ENCODE measurements at places on chromosomes 16 and 17.

GRCh38 chr17:73255671-73256181 is 6.0 kb downstream of the CPSF4L start:
- no peak overlapping the region for H3K4me3 ChIP-seq
- H3K4me1 ChIP-seq = no peaks in the 10 kb centered on the region
- no peaks in the 10 kb centered on the region for H3K27me3 ChIP-seq
- H3K27ac ChIP-seq = no peak overlapping the region

GRCh38 chr17:27466743-27467375 is 10.6 kb downstream of the KSR1 start:
- DNase-seq = peak; percentile 87
- H3K27me3 ChIP-seq = no peaks in the 10 kb centered on the region
- peaks cover 98% of the 10 kb centered on the region for H3K4me1 ChIP-seq
- peak overlapping the region; percentile 90 for H3K27ac ChIP-seq

GRCh38 chr17:41638941-41639340 is 14.6 kb upstream of the KRT17 start:
- H3K4me1 ChIP-seq = no peaks in the 10 kb centered on the region
- H3K4me3 ChIP-seq = no peak overlapping the region
- H3K36me3 ChIP-seq = no peaks in the 10 kb centered on the region
- H3K27ac ChIP-seq = no peak overlapping the region

DNA sequence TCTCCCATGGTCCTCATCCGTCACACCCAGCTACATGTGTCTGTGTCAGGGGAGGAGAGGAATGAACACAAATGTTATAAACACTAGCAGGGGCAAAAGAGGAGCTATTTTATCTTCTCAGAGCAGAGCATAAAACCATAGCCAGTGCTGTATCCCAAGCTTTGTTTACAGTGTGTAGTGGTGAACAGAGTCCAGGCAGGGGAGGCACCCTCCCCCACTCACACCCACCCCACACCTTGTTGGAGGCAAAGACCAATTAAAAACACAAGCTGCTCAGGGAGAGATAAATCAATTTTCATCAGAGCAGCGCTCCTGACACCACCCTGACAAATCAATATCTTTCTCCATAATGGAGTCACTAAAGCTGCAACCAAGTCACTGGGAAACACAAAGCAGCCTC is 132.6 kb upstream of the CCL2 start:
- no peaks in the 10 kb centered on the region for H3K36me3 ChIP-seq
- no peaks in the 10 kb centered on the region for H3K4me1 ChIP-seq
- H3K27me3 ChIP-seq = peaks cover 15% of the 10 kb centered on the region

GRCh38 chr17:80294210-80294609 is 33.6 kb downstream of the RNF213 start:
- H3K36me3 ChIP-seq = peaks cover 21% of the 10 kb centered on the region
- H3K27ac ChIP-seq = peak overlapping the region; percentile 70
- no peak for DNase-seq
- H3K4me1 ChIP-seq = peaks cover 11% of the 10 kb centered on the region

GRCh38 chr17:31595666-31596381 is 204.3 kb downstream of the RAB11FIP4 start:
- DNase-seq = no peak
- no peaks in the 10 kb centered on the region for H3K36me3 ChIP-seq
- no peak overlapping the region for H3K4me3 ChIP-seq
- no peak overlapping the region for H3K27ac ChIP-seq
- H3K27me3 ChIP-seq = no peaks in the 10 kb centered on the region

DNA sequence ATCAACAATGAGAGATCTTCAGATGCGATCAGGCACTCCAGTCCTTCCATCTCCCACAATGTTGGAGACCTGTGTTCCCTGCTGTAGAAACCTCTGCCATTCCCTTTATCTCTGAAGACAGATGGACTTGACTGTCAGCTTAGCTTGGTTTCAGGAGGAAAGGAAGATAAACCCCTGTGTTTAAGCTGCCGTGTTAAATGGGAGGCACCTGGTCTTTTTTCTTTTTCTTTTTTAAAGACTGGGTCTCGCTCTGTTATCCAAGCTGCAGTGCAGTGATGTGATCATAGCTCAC is 63.1 kb downstream of the USP22 start:
- H3K27ac ChIP-seq = no peak overlapping the region
- no peak overlapping the region for H3K4me3 ChIP-seq
- no peaks in the 10 kb centered on the region for H3K36me3 ChIP-seq

GRCh38 chr16:80253741-80254140 is 287.1 kb upstream of the DYNLRB2 start:
- H3K4me1 ChIP-seq = no peaks in the 10 kb centered on the region
- H3K36me3 ChIP-seq = no peaks in the 10 kb centered on the region
- DNase-seq = no peak
- no peak overlapping the region for H3K27ac ChIP-seq

DNA sequence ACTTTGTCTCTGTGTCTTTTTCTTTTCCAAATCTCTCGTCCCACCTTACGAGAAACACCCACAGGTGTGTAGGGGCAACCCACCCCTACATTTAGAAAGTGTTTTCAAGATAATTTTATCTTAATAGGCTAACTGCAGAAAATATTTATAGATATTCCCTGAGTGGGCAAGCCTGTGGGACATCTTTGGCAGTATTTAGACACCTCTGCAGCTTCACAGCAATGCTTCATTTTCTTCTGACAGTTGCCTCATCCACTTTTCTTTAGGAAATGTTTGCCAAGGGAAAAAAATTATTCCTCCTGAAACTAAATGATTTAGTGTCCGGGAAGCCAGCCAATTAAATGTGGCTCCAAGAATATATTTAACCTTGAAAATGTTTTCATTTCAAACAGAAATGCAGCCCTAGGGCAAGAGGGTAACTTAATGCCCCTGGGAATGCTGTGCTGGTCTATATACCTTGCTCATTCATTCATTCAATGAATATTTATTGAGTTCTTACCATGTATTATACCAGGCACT is 290.4 kb downstream of the ABCC12 start:
- H3K27me3 ChIP-seq = peaks cover 23% of the 10 kb centered on the region
- no peaks in the 10 kb centered on the region for H3K36me3 ChIP-seq
- no peak for DNase-seq
- no peak overlapping the region for H3K27ac ChIP-seq
- no peaks in the 10 kb centered on the region for H3K4me1 ChIP-seq

DNA sequence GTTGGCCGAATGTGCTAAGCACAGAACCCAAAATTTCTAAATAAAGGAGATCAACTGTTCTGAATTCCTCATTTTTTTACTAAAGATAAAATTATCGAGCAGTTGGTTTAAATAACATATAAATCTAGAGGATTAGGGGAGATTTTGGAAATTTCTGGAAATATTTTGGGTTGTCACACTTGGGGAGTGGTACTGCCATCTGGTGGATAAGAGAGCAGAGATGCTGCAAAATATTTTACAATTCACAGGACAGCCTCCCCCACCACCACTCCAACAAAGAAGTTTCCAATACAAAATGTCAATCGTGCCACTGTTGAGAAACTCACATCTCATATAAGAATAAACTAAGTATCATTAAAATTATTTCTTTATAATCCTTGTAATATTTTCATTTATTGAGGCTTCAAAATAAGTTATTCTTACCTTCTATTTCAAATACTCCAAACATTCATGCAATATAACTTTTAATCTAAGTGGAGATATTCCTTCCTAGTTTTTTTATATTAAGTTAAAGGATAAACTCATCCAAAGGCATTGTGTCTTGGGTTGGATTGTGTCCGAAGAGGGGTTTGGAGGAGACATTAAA is 17.0 kb upstream of the ABCA8 start:
- no peaks in the 10 kb centered on the region for H3K4me1 ChIP-seq
- no peak for DNase-seq
- H3K27me3 ChIP-seq = no peaks in the 10 kb centered on the region
- no peak overlapping the region for H3K27ac ChIP-seq
- no peak overlapping the region for H3K4me3 ChIP-seq

- H3K4me1 ChIP-seq = peaks cover 5% of the 10 kb centered on the region
- no peak overlapping the region for H3K27ac ChIP-seq
- H3K36me3 ChIP-seq = peaks cover 9% of the 10 kb centered on the region
- H3K4me3 ChIP-seq = no peak overlapping the region
- H3K27me3 ChIP-seq = no peaks in the 10 kb centered on the region
- DNase-seq = no peak
These were observed 50.7 kb downstream of the SLFN11 start for GRCh38 chr17:35322749-35323148.
